ENCODE measurements at places on chromosomes 3 and 15.

- no peak for DNase-seq
These were observed 41.7 kb upstream of the CAPN7 start for GRCh38 chr3:15164340-15164739.

DNA sequence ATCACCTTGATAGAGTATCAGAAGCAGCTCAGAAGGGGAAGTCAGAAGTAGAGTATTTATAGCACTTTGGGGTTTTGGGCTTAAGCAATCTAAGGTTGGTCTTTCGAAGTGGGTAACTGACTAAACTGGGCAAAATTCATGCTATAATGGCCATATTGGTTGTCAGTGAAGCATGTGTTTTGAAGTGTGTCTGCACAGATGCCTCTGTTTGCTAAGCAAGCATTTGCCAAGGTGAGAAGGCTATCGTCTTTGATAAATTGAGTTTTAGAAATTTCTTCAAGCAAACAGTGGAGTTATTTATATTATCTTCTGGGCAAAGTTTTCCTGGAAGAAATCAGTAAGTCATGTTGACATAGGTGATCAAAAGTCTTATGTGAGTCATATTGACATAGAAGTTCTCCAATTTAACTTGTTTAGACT is 412.8 kb upstream of the TGFBR2 start:
- no peak for DNase-seq

- no peak for DNase-seq
These were observed 22.2 kb downstream of the UACA start for GRCh38 chr15:70741107-70741531.

DNA sequence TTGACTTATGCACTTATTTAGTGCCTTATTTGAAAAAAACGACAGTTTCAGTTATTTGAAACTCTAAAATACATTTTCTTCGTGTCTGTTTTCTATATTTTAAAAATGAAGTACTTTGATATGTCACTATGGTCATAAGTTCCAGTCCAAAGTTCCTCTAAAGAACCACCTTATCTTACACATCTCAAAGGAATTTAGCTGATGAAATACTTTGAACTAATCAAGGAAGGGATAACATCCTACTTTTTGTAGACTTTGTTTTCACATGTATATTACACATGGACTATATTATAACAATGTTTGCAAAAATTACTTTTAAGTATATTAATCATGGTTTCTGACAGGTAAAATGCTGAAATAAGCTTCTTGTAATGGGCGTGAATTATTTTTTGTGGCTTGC is 265.8 kb upstream of the ZNF717 start:
- DNase-seq = no peak

DNA sequence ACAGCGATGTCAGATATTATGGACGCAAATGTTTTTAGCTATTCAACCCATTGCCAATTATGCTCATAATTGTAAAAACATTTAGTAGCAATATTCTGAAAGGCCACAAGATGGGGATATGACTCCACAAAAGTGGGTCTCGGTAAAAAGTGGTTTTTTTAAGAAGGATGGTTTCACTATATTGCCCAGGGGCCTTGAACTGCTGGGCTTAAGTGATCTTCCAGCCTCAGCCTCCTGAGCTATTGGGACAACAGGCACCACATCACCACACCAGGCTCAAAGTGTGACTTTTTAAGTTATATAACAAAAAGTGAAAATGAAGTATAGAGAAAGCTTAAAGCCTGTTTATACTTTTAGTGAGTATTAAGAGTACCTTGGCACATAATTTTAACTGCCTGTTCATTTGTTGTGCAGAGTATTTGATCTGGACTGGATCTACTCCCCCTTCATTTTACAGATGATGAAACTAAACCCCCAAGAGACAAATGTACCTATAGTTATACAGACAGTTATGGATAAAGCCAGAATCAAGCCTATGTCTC is 9.4 kb downstream of the NAA50 start:
- DNase-seq = no peak

GRCh38 chr3:126858887-126859286 is 124.0 kb upstream of the PLXNA1 start:
- no peak for DNase-seq

DNA sequence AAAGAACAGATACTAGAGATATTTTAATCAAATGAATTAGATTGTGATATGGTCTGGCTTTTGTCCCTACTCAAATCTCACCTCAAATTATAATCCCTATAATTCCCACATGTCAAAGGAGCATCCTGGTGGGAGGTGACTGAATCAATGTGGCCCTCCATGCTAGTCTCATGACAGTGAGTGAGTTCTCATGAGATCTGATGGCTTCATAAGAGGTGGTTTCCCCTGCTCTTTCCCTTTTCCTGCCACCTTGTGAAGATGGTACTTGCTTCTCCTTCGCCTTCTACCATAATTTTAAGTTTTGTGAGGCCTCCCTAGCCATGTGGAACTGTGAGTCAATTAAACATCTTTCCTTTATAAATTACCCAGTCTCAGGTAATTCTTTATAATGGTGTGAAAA is 82.8 kb downstream of the FAIM start:
- no peak for DNase-seq

- DNase-seq = no peak
These were observed 121.9 kb downstream of the SLCO3A1 start for GRCh38 chr15:91975241-91975978.

DNA sequence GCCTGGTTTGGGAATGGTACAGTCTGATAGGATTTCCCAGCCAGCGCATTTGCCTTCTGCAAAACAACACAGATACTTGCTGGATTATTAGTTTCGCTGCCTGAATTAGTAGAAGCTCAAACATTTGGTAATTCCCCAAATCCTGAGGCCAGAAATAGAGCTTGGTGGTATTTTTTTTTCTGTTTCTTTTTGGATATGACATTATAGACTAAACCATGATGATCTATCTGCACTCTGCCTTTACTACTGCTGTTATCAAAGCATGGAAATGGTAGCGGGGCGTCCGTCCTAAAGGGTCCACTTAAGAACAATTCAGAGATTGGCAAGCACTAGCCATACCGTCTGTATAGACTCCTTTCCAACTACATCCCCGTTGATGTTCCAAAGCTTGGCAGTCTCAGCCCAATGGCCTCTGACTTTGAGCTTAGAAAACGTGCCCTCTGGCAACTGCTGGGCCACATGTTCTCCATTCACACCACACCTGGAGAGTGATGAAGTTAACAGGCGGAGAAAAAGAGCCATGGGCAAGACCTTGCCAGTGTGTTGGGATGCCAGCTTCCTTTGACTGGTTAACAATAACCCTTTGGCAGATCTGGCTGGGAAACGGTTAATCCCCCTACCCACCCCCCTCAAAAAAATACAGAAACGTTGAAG is 241.0 kb upstream of the NR2F2 start:
- no peak for DNase-seq

- no peak for DNase-seq
These were observed 56.5 kb upstream of the GATA2 start for GRCh38 chr3:128549283-128550112.

GRCh38 chr15:91787198-91787597 is 66.3 kb upstream of the SLCO3A1 start:
- no peak for DNase-seq

- no peak for DNase-seq
These were observed 16.9 kb downstream of the TCAIM start for GRCh38 chr3:44355362-44356033.

- DNase-seq = no peak
These were observed 6.8 kb upstream of the KBTBD12 start for GRCh38 chr3:127908202-127908601.

DNA sequence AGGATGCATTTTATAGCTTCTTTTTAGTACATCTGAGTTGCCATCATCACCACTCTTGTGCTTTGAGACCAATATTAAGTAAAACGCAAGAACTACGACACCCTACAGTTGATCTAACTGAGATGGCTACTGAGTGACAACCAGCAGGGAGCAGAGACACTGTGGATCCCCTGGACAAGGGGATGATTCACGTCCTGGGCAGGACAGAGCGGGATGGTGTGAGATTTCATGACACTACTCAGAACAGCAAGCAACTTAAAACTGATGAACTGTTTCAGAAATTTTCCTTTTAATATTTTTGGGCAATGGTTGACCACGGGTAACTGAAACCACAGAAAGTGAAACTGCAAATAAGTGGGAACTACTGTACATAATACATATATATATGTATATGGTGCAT is 299.2 kb downstream of the ADAMTS17 start:
- no peak for DNase-seq

DNA sequence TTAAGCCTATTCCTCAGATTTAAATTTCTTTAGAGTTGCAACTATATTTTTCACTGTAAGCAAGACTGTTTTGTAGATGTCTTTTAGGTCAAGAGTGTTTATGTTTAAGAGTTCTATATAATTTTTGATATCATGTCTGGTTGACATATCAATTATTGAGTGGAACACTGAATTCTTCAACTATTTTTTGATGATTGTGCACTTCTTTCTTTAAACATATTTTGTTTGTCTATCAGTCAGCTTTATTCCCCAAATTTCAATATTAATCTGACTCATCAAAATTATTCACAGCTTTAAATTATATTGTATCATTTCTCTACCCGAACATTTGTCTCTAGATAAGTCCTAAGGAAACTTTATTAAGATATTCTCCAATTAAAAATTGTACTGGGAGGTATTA is 933.6 kb upstream of the ROBO1 start:
- no peak for DNase-seq

DNA sequence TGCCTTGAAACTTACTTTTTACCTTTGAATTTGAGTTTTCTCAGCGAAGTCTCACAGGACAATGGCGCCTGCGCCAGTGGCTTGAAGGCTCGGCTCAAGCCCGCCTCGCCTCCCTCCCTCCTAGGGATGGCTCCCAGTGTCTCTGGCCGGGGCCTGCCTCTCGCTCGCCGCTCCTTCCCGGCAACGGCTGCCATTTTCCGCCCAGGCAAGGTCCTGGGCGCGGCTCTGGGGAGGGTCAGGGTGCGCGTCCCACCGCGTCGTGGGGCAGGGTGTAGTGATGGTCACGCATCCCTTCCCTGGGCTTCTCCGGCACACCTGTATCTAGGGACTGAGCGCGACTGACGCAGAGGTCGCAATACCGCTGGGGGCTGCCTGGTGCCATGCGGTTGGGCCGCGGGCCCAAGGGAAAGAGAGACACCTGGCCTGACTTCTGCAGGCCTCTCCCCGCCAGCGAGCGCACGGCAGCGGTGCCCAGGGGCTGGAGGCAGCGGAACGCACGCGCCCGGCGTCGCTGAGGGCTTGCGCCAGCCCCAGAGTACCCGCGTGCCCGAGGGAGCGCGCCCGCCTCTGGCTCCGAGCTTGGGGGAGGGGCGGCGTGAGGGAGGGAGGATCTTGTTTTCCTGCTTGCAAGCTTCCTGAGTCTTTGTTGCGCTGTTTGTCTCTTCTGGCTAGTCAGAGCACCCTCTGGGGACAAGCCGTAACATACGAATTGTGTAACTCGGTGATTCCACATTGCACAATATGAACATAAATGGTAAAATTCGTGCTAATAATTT is 20.7 kb upstream of the FEM1B start:
- peak; percentile 73 for DNase-seq

DNA sequence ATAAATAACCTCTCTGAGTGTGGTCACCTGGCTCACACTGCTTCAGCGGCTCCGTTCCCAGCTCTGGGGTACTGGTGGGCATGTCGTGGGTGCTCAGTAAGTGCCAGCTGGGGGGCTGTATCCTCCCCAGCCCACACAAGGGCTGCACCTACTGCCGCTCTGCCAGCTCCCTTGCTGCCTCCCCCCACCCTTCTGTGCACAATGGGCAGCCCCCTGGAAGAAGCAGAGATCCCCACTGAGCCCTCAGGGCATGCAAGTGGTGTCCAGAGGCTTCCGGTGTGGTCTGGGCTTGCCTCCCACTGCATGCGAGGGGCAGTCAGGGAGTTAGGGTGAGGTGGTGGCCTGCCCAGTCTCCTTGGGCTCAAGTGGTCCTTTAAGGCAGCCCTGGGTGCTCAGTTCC is 58.3 kb upstream of the TRPM1 start:
- no peak for DNase-seq

- DNase-seq = no peak
These were observed 462.8 kb downstream of the EDEM1 start for GRCh38 chr3:5650303-5650702.

DNA sequence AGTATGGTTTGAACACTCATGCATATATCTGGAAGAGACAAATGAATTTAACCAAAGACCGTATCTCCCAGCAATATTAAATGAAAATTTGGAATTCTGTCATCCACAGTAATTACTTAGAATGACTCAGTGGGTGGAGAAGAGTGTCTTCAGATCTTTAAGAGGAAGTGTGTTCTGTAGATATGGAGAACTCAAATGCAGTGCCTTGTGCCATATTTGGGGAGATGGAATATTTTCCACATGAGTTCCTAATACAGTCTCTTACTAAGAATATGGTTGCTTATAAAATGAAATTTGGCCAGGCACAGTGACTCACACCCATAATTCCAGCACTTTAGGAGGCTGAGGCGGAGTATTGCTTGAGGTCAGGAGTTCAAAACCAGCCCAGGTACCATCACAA is 40.5 kb downstream of the ANO10 start:
- no peak for DNase-seq

- no peak for DNase-seq
These were observed 95.7 kb upstream of the IGSF10 start for GRCh38 chr3:151556596-151556995.

- DNase-seq = no peak
These were observed 32.2 kb downstream of the TFRC start for GRCh38 chr3:196049653-196050052.

- no peak for DNase-seq
These were observed 10.2 kb upstream of the TMEM45A start for GRCh38 chr3:100482176-100482575.

- DNase-seq = no peak
These were observed 102.3 kb downstream of the SEC22A start for GRCh38 chr3:123303976-123304560.

DNA sequence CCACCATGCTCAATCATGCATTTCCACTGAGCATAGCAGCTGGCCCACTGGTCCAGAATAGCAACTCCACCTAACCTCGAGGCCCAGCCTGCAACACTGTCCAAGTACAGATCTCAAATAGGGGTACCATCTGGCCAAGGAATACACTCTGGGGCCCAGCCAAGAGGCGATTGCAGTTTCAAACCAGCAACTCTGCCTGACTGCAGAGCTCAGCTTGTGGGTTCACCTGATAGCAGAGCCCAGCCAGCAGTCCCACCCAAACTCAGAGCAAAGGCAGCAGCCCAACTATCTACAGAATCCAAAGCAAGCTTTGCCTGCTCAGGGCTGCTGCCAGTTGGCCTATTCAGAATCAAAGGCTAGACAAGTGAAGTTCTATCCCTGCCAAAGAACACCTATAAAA is 30.5 kb downstream of the POLQ start:
- DNase-seq = no peak

GRCh38 chr3:179432021-179432420 is 19.2 kb downstream of the GNB4 start:
- DNase-seq = no peak

GRCh38 chr3:16841904-16842271 is 42.9 kb upstream of the PLCL2 start:
- DNase-seq = no peak

Measured in stimulated activated CD4-positive, alpha-beta T cell treated with anti-CD3 and anti-CD28 coated beads, Interleukin-4, amount 100 ng/mL, for 1 hour (primary cell).